ENCODE measurements at places on chromosomes 12 and 14. TPM values are rescaled to one million over a fixed set of nuclear protein-coding genes. Genes with fewer than 3 reads are reported as not detected.
A peak's percentile ranks its signal among the peaks of the same experiment; 100 is the strongest.

DNA sequence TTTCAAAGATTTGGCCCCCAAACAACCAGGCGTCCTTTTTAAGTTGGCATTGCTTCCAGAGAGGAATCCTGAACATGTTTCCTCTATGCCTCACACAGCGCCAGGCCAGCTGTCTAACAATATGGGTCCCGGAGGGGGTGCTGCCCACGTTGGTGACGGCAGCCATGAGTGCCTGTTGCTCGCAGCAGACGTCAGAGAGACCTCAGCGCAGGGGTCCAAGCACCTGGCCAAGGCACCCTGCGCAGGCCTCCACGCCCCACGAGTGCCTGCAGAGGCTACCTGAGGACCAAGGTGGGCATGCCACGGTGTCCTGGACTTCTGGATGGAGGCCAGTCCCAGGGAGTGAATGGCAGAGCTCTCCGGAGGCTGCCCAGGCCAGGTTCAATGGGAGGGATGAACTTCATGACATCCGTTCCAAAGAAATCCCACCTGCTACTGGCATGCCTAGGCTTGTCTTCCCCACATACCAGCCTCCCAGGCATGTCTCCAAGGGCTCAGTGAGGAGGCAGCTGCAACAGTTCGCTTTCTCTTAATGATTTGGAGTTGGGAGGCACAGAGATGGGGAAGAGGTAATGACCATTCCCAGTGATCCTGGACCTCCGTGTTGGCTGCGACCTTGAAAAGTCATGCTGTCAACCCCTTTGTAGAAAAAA lies 11.6 kb upstream of the FOXN3 start:
- peak; percentile 43 for DNase-seq

GRCh38 chr12:124279846-124280360 lies 15.0 kb upstream of the RFLNA start:
- peak; percentile 19 for DNase-seq

- no peak for DNase-seq
Measured at GRCh38 chr14:105483300-105484068, 3.2 kb upstream of the CRIP1 start.

Gene RBM25
- 22.7 TPM for total RNA-seq

Gene C1S
- total RNA-seq, result 0.13 TPM

- DNase-seq, result no peak
Measured at GRCh38 chr14:29823816-29824215, 103.8 kb downstream of the PRKD1 start.

DNA sequence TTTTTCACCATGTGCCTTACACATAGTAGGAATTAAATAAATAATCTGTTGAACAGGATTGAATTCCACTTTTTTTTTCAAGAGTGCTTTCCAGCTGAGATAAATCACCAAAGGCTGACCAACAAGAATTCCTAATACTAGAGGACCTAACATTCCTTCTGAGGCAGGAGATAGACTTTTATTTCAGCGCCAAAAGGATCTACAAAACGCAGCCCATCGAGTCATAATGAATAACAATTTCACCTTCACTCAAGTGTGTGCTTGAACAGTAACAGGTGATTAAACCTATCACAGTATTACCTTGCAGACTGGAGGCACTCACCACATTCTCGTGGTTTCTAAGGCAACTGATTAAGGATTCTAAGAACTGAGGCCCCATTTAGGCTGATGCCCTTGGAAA lies 224.3 kb upstream of the ATP2B1 start:
- no peak for DNase-seq

Gene C12orf60
- total RNA-seq, result 0.63 TPM

DNA sequence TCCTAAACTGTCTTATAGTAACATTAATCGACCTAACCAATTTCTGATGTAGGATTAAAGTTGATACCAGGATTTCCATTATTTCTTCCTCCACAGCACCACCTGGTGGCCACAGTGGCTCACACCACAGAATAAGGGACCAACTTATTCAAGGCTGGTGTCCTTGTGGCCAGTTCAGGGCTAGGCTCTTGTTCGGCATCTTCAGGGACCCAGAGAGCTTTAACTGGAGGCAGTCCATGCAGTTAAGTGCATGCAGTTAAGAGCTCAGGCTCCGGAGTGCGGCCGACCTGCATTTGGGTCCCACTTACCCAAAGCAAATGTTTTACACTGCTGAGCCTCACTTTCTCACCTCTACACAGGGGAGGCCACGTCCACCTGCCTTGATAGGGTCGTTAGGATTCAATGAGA lies 42.0 kb upstream of the GPR68 start:
- peak; percentile 75 for DNase-seq

GRCh38 chr12:47786662-47787280 lies 13.7 kb downstream of the SLC48A1 start:
- DNase-seq, result no peak

Gene GLT1D1
- not detected for total RNA-seq

GRCh38 chr12:5480938-5481303 lies 49.0 kb downstream of the NTF3 start:
- DNase-seq, result no peak

GRCh38 chr14:77347751-77348150 lies 26.9 kb downstream of the GSTZ1 start:
- DNase-seq, result no peak

Gene E2F7
- 7.6 TPM for total RNA-seq

- no peak for DNase-seq
Measured at GRCh38 chr14:51967521-51967920, 21.8 kb upstream of the RTRAF start.

- DNase-seq, result no peak
Measured at GRCh38 chr12:110286623-110287022, 5.6 kb downstream of the ATP2A2 start.

GRCh38 chr12:7396418-7396817 lies 47.5 kb downstream of the CD163L1 start:
- no peak for DNase-seq

DNA sequence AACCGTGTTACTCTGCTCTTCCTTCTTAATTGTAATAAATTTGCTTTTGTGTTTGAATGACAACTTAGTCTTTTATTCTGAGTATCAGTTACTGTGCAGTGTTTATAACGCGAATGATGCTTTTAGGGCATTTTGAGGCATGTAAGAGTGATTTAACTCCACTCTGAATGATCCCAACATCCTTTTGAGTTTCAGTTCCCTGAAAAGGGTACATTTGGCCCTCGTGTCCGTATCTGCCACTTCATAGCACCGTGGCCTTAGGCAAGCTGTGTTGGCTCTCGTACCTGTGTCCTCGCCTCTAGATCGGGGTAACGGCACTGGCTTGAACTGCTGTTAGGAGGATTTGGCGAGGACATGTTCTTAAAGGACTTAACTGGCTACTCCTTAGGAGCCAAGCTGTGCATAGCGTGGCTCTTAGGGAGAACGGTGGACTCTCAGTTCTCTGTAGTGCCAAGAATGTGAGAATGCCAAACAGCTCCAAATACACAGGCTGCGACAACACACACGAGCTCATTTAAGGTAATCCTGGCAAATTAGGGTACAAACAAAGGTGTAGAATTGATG lies 92.0 kb downstream of the PPP2R5C start:
- DNase-seq, result no peak

DNA sequence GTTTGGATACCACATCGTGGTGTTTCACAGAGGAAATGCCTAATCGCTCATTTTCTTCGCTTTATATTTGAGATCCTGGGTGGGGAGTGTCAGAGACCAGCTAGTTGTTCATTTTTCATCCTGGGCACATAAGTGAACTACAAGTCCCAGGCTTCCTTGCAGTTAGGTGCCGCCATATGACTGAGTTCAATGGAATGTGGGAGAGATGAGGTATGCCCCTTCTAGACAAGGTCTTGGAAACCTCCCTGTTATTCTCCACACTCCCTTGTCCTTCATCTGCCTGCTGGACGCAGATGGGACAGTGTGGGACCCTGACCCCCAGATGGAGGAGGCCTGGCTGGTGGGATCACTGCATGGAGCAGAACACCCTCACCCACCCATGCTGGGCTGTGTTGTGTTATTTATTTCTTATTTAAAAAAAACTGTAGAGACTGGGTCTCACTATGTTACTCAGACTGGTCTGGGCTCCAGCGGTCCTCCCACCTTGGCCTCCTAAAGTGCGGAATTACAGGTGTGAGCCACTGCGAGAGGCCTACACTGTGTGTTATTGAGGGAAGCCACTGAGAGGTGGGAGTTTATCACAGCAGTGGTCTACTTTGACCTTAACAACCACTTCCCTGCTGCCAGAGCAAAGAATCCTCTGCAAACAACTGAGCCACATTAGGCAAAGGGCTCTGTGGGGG lies 42.9 kb upstream of the VRK1 start:
- DNase-seq, result no peak

Gene MMP19
- total RNA-seq, result 0.51 TPM

Gene ADAMTS20
- total RNA-seq, result not detected

Gene COL2A1
- total RNA-seq, result not detected

GRCh38 chr14:94225460-94226378 lies 51.6 kb downstream of the PPP4R4 start:
- no peak for DNase-seq

- DNase-seq, result peak; percentile 30
Measured at GRCh38 chr12:123571343-123571813, 13.0 kb upstream of the TMED2 start.

GRCh38 chr12:570921-571794 lies 92.1 kb downstream of the NINJ2 start:
- peak; percentile 70 for DNase-seq

GRCh38 chr12:127300753-127301152 lies 966.2 kb upstream of the TMEM132C start:
- DNase-seq, result no peak

- DNase-seq, result no peak
Measured at GRCh38 chr14:91606851-91607250, 96.7 kb upstream of the PPP4R3A start.

Gene RFX4
- total RNA-seq, result not detected

Gene SMOC1
- total RNA-seq, result 0.90 TPM

- DNase-seq, result no peak
Measured at GRCh38 chr12:124883263-124884130, 19.8 kb upstream of the SCARB1 start.

Gene AGAP2
- 0.26 TPM for total RNA-seq

- DNase-seq, result no peak
Measured at GRCh38 chr12:102596031-102596430, 115.7 kb upstream of the IGF1 start.

DNA sequence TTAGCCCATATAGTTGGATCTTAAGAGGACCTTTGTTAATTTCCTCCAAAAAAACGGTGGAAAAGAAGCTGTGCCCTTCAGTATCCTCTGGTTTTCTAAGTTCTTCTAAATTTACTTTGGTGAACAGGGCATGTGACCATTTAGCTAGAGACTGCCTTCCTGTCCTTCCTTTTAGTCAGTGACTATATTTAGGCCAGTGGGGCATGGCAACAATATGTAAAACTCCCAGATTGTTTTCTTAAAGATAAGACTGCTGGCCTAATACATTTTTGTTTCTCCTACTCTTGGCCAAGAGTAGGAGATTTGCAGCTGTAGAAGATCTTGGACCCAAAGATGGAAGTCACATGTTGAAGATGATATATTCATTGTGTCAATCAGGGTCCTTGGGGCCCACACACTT lies 325.1 kb upstream of the DCN start:
- no peak for DNase-seq

DNA sequence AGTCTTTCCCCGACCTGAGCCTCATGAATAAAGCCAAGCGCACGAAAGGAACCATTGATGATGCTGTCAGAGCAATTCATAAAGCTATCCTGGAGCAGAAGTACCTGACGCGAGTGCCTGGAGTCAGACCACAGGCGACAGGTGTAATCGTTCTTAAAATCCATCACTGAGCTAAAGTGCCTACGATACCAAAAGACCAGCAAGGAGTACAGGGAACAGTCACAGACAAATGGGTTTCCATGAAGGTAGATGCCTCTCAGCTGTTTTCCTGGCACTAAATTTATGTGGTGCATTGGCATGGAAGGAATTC lies 1.4 kb upstream of the PCED1B start:
- no peak for DNase-seq

DNA sequence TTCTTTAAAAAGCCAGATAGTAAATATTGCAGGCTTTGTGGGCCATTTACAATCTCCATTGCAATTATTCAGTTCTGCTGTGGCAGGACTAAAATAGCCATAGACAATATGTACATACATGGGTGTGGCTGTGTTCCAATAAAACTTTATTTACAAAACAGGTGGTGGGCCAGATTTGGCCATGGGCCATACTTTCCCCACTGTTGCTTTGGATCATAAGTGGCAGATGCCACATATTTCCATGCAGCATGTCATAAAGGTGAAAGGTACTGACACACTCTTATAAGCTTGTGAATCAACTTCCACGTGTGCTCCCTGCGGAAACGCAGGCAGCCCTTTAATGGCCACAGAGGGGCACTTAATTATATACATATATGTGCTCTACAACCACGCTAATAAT lies 244.4 kb upstream of the FOXN3 start:
- DNase-seq, result no peak

DNA sequence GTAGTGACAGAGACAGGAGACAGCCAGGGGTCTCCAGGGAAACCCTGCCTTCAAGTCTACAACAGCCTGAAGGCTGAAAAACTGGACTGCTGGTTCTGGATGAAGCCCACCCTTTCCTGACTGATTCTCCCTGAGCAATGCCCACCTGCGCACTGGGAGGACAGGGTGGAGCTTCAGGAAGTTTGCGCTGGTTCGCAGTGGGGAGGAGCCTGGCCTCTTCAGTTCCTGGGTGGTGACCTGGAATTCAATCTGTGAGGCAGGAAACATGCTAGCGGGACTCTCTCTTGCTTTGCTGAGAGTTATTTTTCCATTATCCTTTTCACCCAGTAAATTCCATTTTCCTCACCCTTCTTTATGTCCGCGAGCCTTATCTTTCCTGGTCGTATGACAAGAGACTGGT lies 600.8 kb downstream of the TRHDE start:
- no peak for DNase-seq
